ENCODE measurements at places on chromosomes 2 and 18.
A peak's percentile ranks its signal among the peaks of the same experiment; 100 is the strongest.

GRCh38 chr18:42196651-42197050 is 241.6 kb downstream of the PIK3C3 start:
- DNase-seq, result peak; percentile 3

DNA sequence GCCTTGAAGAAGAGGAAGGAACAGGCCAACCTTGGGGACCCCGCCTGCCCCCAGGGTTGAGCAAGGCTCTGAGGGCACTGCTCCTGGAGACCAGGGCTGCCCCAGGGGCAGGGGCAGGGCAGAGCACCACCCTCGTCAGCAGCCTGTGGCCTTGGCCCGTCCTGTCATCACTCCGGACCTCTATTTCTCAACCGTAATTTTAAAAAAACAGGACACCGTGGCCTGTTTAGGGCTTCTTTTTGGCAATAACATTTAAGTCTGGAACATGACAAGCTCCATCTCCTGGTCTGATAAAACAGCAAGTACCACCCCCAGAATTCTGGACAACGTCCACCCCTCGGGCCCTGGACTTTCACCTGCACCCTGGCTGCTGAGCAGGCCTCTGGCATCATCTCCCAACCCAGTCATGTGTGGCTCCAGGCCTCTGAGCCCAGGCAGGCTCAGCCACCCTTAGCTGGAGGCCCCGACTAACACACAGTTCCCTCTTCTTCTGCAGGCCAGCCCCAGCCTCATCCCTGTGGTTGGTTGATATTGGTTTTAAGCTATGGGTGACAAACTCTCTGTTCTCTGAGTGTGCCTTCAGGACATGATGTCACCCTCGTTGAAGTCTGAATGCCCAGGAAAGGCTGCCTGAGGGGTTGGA is 22.6 kb upstream of the ID2 start:
- no peak for DNase-seq

GRCh38 chr18:47118981-47119380 is 31.3 kb downstream of the HDHD2 start:
- no peak for DNase-seq

DNA sequence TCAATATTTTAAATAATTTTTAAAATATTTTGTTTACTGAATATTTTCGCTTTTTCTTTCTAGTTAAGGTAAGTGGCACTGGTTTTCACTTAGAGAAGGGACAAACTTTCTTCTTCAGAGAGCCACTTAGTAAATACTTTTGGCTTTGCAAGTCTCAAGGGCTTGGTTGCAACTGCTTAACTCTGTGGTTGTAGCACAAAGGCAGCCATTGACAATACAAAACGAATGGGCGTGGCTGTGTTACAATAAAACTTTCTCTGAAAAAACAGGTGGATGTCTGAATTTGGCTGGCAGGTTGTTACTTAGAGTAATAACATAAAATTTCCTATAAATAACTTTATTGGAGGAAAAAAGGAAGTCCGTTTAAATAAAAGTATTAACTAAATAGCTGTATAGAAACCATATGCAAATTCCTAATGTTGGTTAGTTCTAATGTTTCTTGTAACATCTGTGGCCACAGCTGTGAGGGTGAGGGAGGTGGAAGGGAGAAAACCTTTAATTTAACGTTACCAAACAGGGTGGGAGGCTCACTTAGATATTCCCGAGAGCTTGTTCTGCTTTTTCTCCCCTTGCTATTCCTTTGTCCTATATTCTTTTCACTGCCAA is 62.4 kb upstream of the TNP1 start:
- no peak for DNase-seq

DNA sequence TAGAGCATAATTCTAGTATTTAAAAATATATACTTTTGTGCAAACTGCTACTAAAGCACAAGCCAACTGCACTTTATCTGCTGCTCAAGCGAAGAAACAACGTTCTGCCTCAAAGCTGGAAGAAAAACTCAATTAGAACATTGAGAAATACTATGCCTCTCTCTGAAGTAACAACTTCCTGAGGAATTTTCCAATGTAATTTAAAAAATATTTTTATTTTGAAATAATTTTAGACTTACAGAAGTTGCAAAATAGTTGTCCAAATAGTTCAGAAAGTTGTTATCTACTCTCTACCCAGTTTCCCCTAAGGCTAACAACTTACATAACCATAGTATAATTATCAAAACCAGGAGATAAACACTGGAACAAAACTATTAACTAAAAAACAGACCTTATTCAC is 12.3 kb upstream of the POLI start:
- no peak for DNase-seq

DNA sequence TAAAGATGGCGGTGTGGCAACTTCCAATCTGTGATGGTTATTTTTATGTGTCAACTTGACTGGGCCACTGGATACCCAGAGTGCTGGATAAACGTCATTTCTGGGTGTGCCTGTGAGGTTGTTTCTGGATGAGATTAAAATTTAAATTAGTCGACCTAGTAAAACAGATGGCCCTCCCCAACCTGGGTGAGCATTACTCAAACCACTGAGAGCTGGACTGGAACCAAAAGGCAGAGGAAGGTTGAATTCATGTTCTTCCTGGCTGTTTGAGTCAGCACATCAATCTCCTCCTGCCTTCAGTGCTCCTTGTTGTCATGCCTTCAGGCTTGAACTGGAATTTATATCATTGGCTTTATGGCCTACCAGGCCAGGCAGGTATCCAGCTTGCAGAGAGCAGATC is 190.8 kb upstream of the RGPD4 start:
- peak; percentile 80 for DNase-seq

DNA sequence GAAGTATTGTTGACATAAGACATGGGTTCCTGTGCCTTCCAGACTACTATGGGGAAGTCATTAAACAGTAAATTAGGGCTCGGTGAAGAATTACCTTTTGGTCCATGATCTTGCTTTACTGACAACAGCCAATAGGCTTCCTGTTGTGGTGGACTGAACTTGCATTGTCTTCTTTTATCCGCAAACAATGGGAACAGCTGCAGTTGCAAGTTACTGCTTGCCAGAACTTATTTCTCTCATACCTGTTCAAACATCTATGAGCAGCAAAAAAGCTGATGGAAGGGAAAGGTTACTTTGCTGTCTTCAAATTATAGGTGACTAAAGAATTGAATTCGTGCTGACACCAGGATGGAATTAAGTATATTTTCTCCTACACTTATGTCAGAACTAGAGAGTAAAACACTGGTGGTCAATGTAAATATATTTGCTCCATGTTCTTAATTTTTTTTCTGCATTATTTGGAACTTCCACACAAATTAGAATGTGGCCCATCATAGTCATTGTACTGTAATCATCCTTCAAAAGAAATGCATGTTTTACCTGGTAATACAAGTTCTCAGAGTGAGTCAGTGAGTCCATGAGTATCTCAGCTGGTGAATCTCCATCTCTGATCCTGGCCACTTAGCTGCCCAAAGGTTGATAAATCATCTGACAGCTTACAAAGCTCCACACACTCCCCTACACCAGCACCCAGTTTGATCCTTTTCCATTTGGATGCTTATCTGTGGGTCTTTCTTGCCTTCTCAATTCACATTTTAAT is 37.3 kb upstream of the RNF152 start:
- DNase-seq, result no peak

DNA sequence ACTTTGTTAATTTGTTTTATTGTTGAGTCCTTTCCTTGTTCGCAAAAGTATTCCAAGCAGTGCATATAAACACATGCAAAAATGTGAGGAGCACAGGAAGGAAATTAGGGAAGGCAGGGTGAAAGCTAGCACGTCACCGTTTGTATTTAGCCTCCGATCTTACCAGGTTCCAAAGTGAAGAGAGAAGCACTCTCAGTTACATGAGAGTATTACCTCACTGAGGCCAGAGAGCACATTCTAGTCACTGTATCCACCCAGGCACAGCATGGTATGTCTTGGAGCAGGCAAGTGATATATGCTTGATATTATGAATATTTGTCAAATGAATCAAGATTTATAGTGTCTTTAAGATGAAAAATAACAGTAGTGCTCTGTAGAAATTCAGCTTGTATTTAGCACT is 6.5 kb upstream of the TMEM182 start:
- no peak for DNase-seq

- no peak for DNase-seq
These were observed 138.8 kb downstream of the MYT1L start for GRCh38 chr2:2192091-2192955.

GRCh38 chr2:8312221-8312620 is 369.6 kb upstream of the ID2 start:
- no peak for DNase-seq

- DNase-seq, result peak; percentile 63
These were observed 329.5 kb downstream of the PAX3 start for GRCh38 chr2:221969087-221969829.

- DNase-seq, result no peak
These were observed 46.6 kb upstream of the RFX8 start for GRCh38 chr2:101521487-101521886.

DNA sequence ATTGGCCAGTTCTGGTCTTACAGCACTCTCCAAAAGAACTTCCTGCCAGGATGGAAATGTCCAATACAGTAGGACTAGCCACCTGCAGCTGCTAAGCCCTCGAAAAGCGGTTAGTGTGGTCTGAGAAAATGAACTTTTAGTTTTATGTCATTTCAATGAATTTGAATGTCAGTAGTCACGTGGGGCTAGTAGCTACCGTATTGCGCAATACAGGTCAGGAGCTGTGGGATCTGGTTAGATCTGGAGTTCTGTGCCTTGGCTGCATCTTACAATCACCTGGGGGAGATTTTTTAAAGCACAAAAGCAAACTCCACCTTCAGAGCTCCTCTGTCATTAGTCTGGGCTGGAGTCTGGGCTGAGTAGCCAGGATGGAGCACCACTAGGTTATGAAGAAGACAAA is 35.9 kb downstream of the C1QL2 start:
- DNase-seq, result no peak

GRCh38 chr2:105867587-105867986 is 122.9 kb downstream of the NCK2 start:
- DNase-seq, result no peak

DNA sequence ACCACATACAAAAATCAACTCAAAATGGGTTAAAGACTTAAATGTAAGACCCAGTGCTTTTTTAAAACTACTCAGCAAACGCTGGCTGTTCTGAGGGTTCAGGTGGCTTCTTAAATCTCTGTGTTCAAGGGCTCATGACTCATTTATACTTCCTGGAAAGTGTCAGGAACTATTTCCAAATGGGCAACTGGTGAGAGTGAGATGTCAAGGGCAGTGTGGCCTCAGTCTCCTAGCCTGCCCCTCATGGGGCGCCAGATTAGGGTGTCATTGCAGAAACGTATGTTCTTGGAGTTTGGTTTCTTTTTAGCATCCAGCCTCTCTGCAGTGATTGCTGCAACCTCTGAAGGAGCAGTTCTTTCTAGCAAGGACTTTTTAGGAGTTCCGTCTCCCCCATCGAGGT is 485.4 kb downstream of the TNS1 start:
- DNase-seq, result no peak

DNA sequence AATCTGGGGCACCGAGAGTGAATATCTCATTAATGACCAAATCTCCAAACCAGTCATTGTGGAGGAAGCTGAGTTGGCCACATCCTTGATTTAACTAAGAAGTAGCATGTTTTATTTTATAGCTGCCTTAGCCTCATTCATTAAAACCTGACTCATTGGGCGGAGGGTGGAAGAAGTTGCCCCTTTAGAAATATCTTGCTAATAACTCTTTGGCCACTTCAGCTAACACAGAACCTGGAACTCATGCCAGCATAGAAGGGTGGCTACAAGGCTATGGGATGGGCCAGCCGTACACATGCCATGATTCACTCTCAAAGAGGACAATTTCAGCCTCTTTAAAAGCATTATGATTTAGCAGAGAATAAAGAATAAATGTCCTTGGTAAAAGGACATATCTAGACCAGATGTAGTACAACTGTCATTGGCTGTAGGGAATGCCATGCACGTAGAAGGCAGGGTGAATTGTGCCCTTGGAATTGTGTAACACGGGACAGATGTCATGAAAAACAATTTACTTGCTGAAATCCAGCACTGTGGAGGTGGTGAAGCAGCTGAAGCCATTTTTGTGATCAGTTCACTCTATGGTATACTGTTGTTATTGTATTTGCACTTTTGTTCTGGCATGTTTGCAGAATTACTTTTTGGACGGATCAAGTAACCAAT is 330.0 kb downstream of the PLCL1 start:
- DNase-seq, result no peak
